NCI-H748 treated with DMSO at 0.1 percent for 48 hours (cell line): ENCODE measurements at places on chromosomes 13 and 19.

DNA sequence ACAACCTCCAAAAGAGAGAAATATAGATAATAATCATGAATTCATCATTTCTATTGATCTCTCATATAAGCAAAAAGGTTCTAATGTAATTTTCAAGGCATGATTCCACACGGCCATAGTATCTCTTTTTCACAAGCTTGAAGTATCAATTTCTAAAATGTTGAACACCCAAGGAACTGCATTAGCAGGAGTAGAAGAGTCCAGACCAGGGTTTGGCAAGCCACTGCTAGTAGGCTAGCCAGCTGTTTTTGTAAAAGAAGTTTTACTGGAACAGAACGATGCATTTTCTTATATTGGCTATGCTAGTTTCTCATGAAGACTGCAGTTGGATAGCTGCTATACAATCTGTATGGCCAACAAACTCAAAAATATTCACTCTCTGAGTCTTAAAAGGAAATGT lies 481.5 kb upstream of the MIR17HG start:
- DNase-seq: no peak

GRCh38 chr13:92187378-92187989 lies 789.1 kb downstream of the GPC5 start:
- peak; percentile 51 for DNase-seq

DNA sequence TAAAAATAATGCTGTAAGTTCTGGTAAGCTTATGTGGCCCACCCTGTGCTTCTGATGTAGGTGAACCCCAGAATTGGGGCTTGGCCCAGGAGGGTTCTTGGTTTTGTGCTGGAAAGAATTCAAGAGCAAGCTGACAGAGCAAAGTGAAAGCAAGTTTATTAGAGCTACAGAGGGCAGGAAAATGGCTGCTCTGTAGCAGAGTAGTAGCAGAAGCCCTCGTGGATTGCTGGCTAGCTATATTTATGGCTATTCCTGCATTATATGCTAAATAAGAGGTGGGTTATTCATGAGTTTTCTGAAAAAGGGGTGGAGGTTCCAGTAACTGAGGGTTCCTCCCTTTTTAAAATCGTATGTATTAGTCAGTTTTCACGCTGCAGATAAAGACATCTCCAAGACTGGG lies 20.6 kb upstream of the ZNF599 start:
- DNase-seq: no peak

DNA sequence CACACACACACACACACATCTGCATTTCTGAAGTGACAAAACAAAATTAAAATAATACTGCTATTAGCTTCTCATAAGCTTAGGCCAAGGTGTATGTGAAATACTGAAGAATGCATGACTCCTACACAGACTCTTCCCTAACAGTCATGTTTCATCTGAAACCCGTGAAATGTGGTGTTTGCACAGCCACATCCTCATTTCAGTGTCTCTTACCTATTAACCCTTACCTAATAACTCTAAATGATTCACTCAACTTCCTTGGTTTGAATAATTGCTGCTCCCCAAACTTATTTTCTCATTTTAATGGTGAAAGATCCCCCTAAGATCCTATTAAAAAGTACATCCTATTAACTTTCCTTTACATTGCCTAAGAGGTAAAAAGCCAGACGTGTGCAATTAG lies 117.6 kb downstream of the MIPEP start:
- DNase-seq: no peak
